ENCODE measurements at places on chromosomes 11 and 22.

DNA sequence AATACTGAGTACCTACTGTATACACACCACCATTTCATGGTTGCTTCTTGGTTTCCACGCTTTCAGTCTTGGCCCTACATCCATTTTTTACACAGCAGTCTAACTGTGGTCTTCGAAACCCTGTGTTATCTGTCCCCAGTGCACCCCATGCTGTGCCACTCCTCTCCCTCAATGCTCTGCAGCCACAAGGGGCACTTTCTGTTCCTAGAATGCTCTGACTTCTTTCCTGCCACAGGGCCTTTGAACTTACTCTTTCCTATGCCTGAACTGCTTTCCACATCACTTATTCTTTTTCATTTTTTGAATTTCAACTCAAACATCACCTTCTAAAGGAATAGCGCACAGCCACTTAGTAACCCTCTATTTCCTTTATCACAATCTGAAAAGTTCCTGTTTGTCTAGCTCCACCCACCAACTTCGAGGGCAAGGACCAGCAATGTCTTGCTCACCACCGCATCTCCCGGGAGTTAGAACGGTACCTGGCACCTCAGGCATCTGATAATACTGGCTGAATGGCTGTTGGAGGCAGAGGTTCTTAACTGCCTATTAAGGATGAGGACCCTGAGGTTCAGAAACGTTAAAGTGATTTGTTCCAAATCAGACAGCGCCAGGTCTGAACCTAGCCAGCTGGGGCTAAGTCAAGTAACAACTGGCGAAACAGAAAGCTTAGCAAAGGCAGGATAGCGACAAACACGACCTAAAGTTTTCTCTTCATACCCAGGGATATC lies 568 bp downstream of the ALG8 start:
- DNase-seq, result peak; percentile 27

- DNase-seq, result peak; percentile 33
These were observed 829 bp upstream of the ZBED5 start for GRCh38 chr11:10858439-10859325.

GRCh38 chr11:22666688-22667439 lies 453 bp downstream of the GAS2 start:
- no peak for DNase-seq

DNA sequence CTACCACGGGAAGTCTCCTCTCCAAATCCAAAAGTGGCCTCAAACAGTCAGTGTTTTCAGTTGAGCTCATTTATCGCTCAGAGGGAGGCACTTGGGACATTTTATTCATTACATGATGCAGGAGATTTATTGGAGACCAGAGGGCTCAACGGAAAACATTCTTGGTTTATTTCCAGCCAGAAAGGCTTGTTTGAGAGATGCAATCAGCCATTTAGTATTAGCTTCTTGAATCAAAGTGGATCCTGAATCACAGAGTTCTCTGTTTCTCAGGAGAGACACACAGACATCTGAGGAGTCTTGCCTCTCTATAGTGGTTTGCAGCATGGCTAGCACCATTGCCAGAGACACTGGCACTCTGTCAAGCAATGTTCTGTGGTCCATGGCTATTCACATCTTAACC lies 31.5 kb downstream of the CD44 start:
- no peak for DNase-seq

GRCh38 chr11:134363592-134363991 lies 31.8 kb downstream of the GLB1L2 start:
- no peak for DNase-seq

Data from CD4-positive, alpha-beta T cell treated with Interleukin-4 for 4 hours (primary cell).